NCI-H2081 treated with DMSO at 0.1 percent for 48 hours (cell line): ENCODE measurements at places on chromosomes 12 and 14.

GRCh38 chr12:19692566-19692965 lies 253.3 kb downstream of the AEBP2 start:
- no peak for DNase-seq

- no peak for DNase-seq
Measured at GRCh38 chr12:51023625-51024382, 2.4 kb downstream of the SLC11A2 start.

DNA sequence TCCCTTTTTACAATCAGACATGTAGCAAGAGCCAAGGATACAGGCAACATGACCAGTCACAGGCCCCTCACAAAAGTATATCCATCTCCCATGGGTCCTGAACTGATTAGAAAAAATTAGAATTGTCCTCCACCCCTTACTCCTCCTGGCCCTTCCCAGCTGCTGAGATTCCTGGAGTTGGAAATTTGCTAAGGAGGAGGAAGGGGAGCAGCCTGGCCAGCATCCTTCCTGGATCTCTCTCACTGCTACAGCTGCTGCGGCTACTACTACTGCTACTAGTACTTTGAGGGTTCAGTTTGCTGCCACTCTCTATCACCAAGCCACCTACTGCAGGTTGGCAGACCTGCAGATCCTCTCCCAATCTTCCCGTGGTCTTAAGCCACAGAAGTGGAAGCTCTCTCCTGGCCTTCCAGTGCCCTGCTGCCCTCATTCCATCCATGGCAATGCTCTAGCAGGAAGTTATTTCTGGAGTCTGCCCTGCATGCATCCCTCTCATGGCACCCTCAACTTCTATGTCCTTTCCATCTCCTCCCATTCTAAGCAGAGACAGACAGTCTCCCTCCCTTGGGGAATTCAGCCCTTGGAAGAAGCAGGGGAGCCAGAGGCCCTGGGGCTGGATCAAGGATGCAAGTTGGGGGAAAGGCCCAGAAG lies 1.0 kb downstream of the ITGA7 start:
- DNase-seq = no peak

DNA sequence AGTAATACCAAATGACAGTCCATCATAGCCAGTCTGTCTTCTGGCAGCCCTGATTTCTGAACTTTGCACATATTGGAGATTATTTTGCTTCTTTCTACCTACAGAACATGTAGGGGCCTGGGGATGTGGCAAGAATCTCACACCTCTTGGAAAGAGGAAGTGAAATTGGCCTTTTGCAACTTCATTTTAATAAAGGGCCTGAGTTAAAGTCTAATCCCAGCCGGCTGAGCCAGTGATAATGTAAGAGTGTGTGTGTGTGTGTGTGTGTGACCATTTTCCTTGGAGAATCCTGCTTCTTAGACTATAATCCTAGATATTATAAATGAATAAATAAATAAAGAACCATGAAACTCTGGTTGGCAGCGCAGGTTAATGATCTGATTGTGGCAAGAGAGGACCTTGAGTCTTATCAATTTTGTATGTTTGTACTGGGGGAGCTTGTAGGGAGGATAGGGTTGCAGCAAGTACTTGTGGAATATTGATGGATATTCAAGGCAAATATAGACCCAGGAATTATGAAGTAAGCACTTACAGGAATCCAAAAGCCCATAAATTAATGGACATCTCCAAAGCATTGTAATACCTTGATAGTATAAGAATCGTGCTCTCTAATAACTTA lies 233.2 kb upstream of the AMIGO2 start:
- DNase-seq = no peak

DNA sequence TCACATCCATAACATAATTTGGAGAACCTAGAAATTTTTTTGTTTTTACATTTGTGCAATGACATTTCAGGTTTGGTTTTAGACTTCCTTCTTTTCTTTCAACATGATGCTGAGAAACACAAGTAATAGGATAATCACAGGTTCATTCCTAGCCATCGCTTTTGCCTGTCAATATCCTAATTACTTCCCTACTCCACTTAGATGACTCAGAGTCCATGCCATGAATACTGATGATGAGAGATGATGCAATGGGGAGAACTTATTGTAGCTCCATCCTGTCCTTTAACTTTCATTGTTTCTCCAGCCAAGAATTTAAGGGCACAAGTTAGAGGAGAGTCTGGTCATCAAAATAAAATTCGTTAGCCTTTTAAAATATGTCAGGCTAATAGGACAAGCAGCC lies 101.3 kb downstream of the PTPRO start:
- DNase-seq = no peak

DNA sequence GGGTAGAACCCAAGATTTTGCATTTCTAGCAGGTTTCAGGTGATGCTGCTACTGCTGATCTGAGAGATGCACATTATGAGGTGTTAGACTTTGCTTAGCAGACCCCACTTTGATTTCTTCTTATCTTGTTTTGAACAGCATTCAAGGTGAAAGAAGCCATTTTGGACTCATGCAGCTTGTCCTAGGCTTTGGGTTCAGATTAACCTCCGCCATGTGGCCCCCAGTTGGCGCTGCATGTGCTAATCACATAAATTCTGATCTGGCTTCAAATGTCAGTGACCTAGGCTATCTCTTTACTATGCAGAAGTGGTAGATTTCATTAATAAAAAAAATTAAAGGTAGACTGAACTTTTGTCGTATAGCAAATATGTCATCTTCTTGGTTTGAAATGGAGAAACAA lies 89.8 kb upstream of the DYRK2 start:
- no peak for DNase-seq

- DNase-seq = no peak
Measured at GRCh38 chr14:39395555-39396254, 36.5 kb downstream of the FBXO33 start.

GRCh38 chr14:29637411-29637810 lies 290.2 kb downstream of the PRKD1 start:
- DNase-seq = peak; percentile 18

- DNase-seq = peak; percentile 97
Measured at GRCh38 chr12:127559349-127560040, 707.5 kb upstream of the TMEM132C start.
